ENCODE measurements at places on chromosomes 7 and 10. TPM values are rescaled to one million over a fixed set of nuclear protein-coding genes. Genes with fewer than 3 reads are reported as not detected.

DNA sequence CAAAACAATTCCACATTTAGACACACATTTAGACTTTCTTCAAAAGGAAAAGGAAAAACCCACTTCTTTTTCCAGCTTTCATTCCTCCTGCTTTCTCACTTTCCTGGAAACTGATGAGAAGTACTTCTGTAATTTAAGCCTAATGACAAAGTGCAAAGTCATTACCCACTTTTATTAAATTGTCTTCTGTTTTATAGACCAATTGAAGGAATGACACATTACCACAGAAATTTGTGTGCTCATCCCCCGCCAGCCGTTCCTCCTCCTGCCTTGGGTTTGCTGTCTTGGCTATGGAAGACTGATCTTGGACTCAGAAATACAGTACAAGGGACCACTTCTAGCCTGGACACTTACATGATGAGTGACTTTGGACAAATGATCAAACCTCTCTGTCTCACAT lies 717.8 kb downstream of the SORCS3 start:
- no peak for DNase-seq
- H3K4me3 ChIP-seq, result no peak overlapping the region
- no peak overlapping the region for H3K27ac ChIP-seq
- H3K36me3 ChIP-seq, result no peaks in the 10 kb centered on the region

GRCh38 chr10:16853201-16853600 lies 36.0 kb upstream of the RSU1 start:
- no peak overlapping the region for H3K4me3 ChIP-seq
- no peaks in the 10 kb centered on the region for H3K27me3 ChIP-seq
- no peaks in the 10 kb centered on the region for H3K4me1 ChIP-seq
- no peak for DNase-seq

GRCh38 chr7:44112231-44112996 lies 8.3 kb downstream of the AEBP1 start:
- peaks cover 10% of the 10 kb centered on the region for H3K36me3 ChIP-seq
- DNase-seq, result no peak

DNA sequence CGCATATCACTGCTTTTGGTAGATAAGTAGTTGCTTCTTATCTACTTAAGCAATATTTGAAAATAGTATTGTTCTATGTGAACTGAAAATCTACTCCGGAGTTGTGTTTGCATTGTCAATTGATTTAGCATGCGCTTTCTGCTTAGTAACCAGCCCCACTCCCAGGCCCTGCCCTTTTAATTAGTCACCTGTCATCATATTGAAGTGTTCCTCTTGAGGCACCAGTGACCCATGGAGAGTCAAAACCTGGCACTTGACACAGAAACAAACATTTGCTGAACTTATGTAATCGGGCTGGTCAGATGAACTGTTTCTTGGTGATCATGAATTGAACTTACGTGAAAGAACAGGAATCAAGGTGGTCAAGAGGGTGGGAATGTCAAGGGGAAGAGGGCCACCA lies 27.8 kb upstream of the CDHR3 start:
- no peak overlapping the region for H3K27ac ChIP-seq
- H3K36me3 ChIP-seq, result no peaks in the 10 kb centered on the region
- no peak for DNase-seq
- H3K4me1 ChIP-seq, result peaks cover 9% of the 10 kb centered on the region
- H3K4me3 ChIP-seq, result no peak overlapping the region

- H3K36me3 ChIP-seq, result peaks cover 2% of the 10 kb centered on the region
- H3K4me1 ChIP-seq, result peaks cover 37% of the 10 kb centered on the region
- peak within 1 kb of the TSS; percentile 80 for H3K4me3 ChIP-seq
- peak; percentile 62 for DNase-seq
- peaks cover 68% of the 10 kb centered on the region for H3K27me3 ChIP-seq
Observed at GRCh38 chr10:123135415-123136141, at the start of gene HMX3. HMX3 (plus strand) TSS chr10:123135970; CDS start chr10:123136051, 81 bp downstream.

The LAMTOR4 gene
- total RNA-seq, result 151 TPM

DNA sequence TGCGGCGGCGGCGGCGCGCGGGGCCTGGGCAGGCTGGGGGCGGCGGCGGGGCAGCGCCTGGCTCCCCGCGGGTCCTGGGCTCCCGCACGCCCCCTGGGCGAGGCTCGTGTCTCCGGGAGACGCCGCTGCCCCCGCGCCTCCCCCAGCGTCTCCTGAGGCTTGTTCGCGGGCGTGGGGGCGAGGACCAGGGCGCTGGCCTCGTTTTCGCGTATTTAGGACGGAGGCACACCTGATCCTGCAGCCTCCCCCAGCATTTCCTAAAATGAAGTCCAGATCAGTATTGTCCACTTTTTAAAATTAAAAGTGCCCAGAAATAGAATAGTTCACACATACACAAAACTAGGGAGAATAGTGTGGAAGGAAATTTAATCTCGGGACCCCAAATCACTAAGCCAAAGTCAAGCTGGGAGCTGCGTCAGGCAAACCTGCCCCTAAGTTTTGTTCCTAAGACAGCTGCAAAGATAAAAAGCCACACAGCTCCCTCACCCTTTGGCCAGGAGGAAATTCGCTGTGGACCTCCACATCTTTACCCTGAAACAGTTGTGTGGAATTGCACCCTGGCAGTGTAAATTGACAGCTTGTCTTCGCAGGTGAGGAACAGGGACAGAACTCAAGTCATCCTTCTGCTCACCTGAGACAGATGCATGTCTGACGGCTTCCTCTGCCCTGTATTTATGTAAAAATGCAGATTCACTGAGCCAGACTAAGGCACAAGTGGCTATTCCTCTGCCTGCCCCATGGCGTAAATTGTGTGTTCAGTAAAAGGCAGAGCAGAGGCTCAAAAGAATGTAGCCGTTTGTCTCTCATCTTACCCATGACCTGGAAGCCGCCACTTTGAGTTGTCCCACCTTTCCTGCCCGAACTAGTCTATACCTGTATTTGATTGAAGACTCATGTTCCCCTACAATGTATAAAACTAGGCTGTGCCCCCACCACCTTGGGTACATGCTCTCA lies 740 bp downstream of the GALNT11 start:
- H3K36me3 ChIP-seq, result peaks cover 17% of the 10 kb centered on the region
- H3K4me3 ChIP-seq, result peak overlapping the region; percentile 78
- peaks cover 41% of the 10 kb centered on the region for H3K4me1 ChIP-seq
- H3K27me3 ChIP-seq, result no peaks in the 10 kb centered on the region

The NRP1 gene
- 1.5 TPM for total RNA-seq

DNA sequence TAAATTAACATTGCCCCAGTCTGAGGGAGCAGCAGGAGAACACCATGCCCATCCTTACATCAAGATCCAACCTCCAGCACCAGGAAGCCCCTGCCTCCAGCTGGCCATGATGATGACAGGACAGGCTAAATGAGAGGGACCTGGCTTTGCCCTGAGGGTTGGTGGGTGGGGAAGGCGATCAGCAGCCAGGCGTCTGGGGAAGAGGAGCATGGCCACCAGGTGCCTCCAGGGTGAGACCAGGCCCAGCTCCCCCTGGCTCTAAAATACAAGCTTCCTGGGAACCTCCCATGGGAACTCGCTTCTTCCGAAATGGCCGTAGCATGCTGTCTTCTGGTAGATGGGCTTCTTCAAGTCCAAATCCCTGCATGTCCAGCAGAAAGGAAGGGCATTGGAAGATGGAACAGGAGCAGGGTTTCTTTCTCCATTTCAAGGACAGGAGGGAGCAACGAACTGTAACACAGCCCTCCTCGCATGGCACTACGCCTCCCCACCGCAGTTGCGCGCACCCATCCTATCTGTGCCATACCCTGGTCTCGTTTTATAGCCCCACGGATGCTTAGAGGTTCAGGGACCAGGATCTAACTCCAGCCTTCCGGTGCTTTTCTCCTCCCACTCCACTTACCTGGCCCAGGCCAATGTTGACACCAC lies 15.8 kb downstream of the MAT1A start:
- H3K4me3 ChIP-seq, result no peak overlapping the region
- no peaks in the 10 kb centered on the region for H3K4me1 ChIP-seq
- no peak overlapping the region for H3K27ac ChIP-seq

GRCh38 chr10:1206601-1207000 lies 150.4 kb downstream of the WDR37 start:
- DNase-seq, result no peak
- H3K27ac ChIP-seq, result no peak overlapping the region
- H3K4me3 ChIP-seq, result no peak overlapping the region
- H3K4me1 ChIP-seq, result no peaks in the 10 kb centered on the region
- no peaks in the 10 kb centered on the region for H3K36me3 ChIP-seq

DNA sequence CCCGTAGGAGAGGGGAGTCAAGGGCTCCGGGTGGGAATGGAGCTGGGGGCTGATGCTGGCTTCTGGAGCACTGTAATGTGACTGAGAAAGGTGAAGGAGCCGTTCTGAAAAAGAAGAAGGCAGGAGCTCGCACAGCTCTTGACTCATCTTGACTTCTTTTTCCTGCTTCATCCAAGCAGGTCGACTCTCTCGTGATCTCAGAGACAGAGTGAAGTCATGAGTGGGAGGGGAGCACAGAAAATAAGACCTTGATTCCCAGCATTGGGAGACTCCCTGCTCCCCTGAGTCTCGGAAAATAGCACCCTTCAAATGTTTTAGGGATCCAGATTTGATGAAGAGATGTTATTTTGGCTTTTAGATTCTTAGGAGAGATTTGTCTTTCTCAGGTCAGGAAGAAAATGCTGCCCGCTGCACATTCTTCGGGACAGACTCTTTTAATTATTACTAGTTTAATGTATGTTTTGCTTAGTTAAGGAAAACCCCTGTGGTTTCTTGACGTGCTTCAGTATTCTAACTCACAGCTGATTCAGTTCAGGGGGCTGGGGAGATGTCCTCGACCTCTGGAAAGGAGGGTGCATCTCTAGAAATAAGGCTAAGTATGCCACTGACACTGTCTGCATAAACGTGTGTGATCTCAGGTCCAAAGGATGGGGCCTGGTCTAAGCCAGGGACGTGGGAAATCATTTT lies 34.1 kb downstream of the EGFR start:
- H3K27me3 ChIP-seq, result peaks cover 9% of the 10 kb centered on the region
- no peaks in the 10 kb centered on the region for H3K36me3 ChIP-seq
- no peak overlapping the region for H3K27ac ChIP-seq
- no peak for DNase-seq

DNA sequence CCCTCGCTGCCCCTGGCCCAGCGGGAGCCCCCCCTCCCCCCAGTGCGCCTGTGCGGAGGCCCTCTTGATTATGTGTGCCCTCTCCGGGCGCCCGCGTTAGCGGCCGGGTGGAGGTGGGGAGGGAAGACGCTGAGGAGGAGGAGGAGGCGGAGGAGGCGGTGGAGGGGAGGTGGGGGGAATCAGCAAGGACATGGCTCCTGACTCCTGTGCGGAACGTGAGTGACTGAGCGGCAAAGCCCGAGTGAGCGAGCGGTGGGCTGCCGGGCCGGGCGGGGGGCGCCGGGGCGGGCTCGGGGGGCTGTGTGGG lies 201 bp downstream of the MLLT10 start:
- peak overlapping the region; percentile 96 for H3K27ac ChIP-seq
- peaks cover 12% of the 10 kb centered on the region for H3K36me3 ChIP-seq
- H3K4me3 ChIP-seq, result peak overlapping the region; percentile 87

The NXPH1 gene
- not detected for total RNA-seq

The TMEM178B gene
- 0.58 TPM for total RNA-seq

The CPA4 gene
- total RNA-seq, result 0.90 TPM

- no peaks in the 10 kb centered on the region for H3K4me1 ChIP-seq
- no peak for DNase-seq
- no peak overlapping the region for H3K27ac ChIP-seq
- H3K4me3 ChIP-seq, result no peak overlapping the region
- no peaks in the 10 kb centered on the region for H3K36me3 ChIP-seq
Observed at GRCh38 chr10:48235501-48235900, 39.0 kb downstream of the FRMPD2 start.

DNA sequence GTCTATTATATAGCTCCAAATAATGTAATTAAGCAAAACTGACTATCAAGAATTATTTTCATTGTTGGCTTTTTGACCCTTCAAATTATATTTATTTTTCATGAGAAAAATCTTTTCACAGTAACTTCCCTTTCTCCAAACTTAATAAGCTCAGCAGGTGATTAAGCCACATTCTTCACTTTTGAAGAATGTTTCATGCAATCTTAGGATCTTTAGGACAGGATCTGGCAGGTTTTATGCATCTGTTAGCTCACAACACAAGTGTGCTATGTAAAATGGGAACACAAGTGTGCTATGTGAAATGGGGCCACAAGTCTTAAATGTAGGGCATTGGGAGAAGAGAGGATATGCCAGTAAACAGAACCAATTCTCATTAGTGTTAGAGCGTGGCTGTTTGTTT lies 26.3 kb downstream of the BCAP29 start:
- H3K4me1 ChIP-seq, result peaks cover 7% of the 10 kb centered on the region
- H3K27me3 ChIP-seq, result no peaks in the 10 kb centered on the region
- no peak overlapping the region for H3K4me3 ChIP-seq
- peaks cover 8% of the 10 kb centered on the region for H3K36me3 ChIP-seq

DNA sequence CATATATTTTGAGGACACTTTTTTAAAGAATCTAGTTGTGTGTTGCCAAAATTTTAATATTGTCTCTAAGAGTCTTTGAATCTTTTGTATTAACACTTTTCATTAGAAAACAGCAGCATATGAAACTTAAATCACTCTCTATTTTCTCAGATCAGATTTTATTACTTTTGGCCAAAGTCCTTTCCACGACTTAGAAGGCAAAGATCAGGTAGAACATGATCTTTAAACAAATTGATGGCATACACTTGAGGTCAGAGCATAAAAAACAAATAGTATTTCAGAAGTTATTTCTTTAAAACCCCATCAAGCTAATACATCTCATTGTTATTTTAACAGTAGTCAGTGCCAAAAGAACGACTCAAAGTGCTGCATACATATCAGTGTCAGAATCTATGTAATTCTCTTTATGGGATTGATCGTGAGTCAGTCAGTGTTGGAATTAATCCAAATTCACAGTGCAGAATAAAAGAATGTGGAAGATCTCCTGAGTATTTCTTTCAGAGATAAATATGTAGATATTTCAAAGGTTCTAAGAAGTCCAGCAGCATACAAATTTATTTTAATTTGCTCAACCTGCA lies 9.6 kb upstream of the AGMO start:
- DNase-seq, result no peak
- H3K27ac ChIP-seq, result no peak overlapping the region
- H3K4me1 ChIP-seq, result no peaks in the 10 kb centered on the region
- H3K4me3 ChIP-seq, result no peak overlapping the region
- H3K36me3 ChIP-seq, result no peaks in the 10 kb centered on the region
- H3K27me3 ChIP-seq, result no peaks in the 10 kb centered on the region

The BAIAP2L1 gene
- total RNA-seq, result 4.5 TPM

DNA sequence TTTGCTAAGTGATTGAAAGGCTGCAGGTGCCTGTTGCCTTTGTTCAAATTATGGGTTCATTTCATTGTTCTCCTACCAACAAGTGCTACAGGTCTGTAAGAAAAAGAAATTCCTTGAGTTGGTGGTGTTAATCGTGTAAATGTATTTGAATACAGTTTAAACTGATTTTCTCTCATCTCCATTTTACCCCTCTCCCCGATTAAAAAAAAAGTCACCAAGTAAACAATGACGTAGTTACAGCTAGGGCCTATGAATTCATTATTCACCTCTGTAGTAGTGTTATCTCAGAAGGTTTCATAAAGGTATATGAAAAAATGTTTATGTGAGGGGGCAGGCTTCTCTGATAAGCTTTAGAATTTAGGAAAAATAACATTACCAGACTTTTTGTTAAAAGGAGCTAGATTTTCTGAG lies 1.1 kb downstream of the REEP3 start:
- peak overlapping the region; percentile 87 for H3K4me3 ChIP-seq
- H3K27me3 ChIP-seq, result no peaks in the 10 kb centered on the region
- peaks cover 56% of the 10 kb centered on the region for H3K4me1 ChIP-seq
- H3K27ac ChIP-seq, result peak overlapping the region; percentile 92

All from activated CD4-positive, alpha-beta memory T cell treated with anti-CD3 and anti-CD28 coated beads for 36 hours (primary cell).